Uterine smooth muscle cell (primary cell): ENCODE measurements at places on chromosomes 7 and 10. TPM values are rescaled to one million over a fixed set of nuclear protein-coding genes. Genes with fewer than 3 reads are reported as not detected.

PKD1L1 gene
- total RNA-seq, result under 0.01 TPM in 2 replicates

ZNF735 gene
- not detected in 2 replicates for total RNA-seq

MGMT gene
- 10.0 and 22.6 TPM in 2 replicates for total RNA-seq

TLX1 gene
- not detected in 2 replicates for total RNA-seq

IRF5 gene
- total RNA-seq, result 0.11 and 0.37 TPM in 2 replicates

AOAH gene
- total RNA-seq, result not detected in 2 replicates

LRRC4 gene
- total RNA-seq, result under 0.01 and 0.22 TPM in 2 replicates

SLC26A5 gene
- not detected in 2 replicates for total RNA-seq

FAM25A gene
- total RNA-seq, result not detected in 2 replicates

C7orf33 gene
- not detected in 2 replicates for total RNA-seq

GOLGA7B gene
- under 0.01 TPM in 1 of 2 replicates, not detected in the other for total RNA-seq

SUN3 gene
- not detected in 2 replicates for total RNA-seq

ACTR3C gene
- 1.00 and 1.5 TPM in 2 replicates for total RNA-seq

PDZD7 gene
- 1.4 and 2.1 TPM in 2 replicates for total RNA-seq

GIMAP6 gene
- 0.11 and 0.25 TPM in 2 replicates for total RNA-seq

IGFBP1 gene
- 0.11 TPM in 1 of 2 replicates, not detected in the other for total RNA-seq

CCDC172 gene
- not detected in 2 replicates for total RNA-seq

DGKB gene
- total RNA-seq, result 8.1 and 10.8 TPM in 2 replicates

MLXIPL gene
- not detected in 2 replicates for total RNA-seq

COL13A1 gene
- 31.8 and 35.9 TPM in 2 replicates for total RNA-seq

C10orf143 gene
- 0.44 and 0.75 TPM in 2 replicates for total RNA-seq

MEST gene
- total RNA-seq, result 5.5 and 14.2 TPM in 2 replicates

PAPSS2 gene
- 77.7 and 112 TPM in 2 replicates for total RNA-seq

ATP6V0A4 gene
- total RNA-seq, result under 0.01 TPM in 2 replicates

AEBP1 gene
- total RNA-seq, result 62.5 and 165 TPM in 2 replicates

ANKRD1 gene
- 0.75 and 1.00 TPM in 2 replicates for total RNA-seq

IKZF1 gene
- not detected in 2 replicates for total RNA-seq

RTKN2 gene
- 4.6 and 6.3 TPM in 2 replicates for total RNA-seq

NFE2L3 gene
- 2.9 and 5.2 TPM in 2 replicates for total RNA-seq

TAS2R16 gene
- total RNA-seq, result not detected in 2 replicates

CALD1 gene
- 290 and 609 TPM in 2 replicates for total RNA-seq

HOXA9 gene
- 8.6 and 13.6 TPM in 2 replicates for total RNA-seq

INHBA gene
- total RNA-seq, result 18.2 and 20.0 TPM in 2 replicates

TAS2R3 gene
- total RNA-seq, result 0.44 and 1.2 TPM in 2 replicates

PNLIPRP1 gene
- not detected in 2 replicates for total RNA-seq

C10orf67 gene
- total RNA-seq, result 0.11 and 0.12 TPM in 2 replicates

PSTK gene
- 3.2 and 4.0 TPM in 2 replicates for total RNA-seq

SPDYE11 gene
- total RNA-seq, result not detected in 2 replicates

MOGAT3 gene
- not detected in 2 replicates for total RNA-seq

CCDC146 gene
- 0.87 and 1.1 TPM in 2 replicates for total RNA-seq

ECHDC3 gene
- total RNA-seq, result 7.2 and 12.0 TPM in 2 replicates

LAMB4 gene
- total RNA-seq, result under 0.01 and 0.12 TPM in 2 replicates

POM121C gene
- 11.6 and 13.1 TPM in 2 replicates for total RNA-seq

DKK1 gene
- 292 and 421 TPM in 2 replicates for total RNA-seq

CRYGN gene
- total RNA-seq, result 0.25 TPM in 1 of 2 replicates, not detected in the other

SUGCT gene
- 3.9 and 7.2 TPM in 2 replicates for total RNA-seq

CDHR1 gene
- 0.12 TPM in 1 of 2 replicates, not detected in the other for total RNA-seq

NRF1 gene
- total RNA-seq, result 12.0 and 17.6 TPM in 2 replicates

DNAJC30 gene
- total RNA-seq, result 1.8 and 2.2 TPM in 2 replicates

NOBOX gene
- not detected in 2 replicates for total RNA-seq

CPA2 gene
- total RNA-seq, result not detected in 2 replicates

NRP1 gene
- total RNA-seq, result 429 and 516 TPM in 2 replicates

TBX20 gene
- under 0.01 TPM in 1 of 2 replicates, not detected in the other for total RNA-seq

ARHGEF35 gene
- total RNA-seq, result 1.5 and 2.1 TPM in 2 replicates

TUBGCP2 gene
- 71.4 and 103 TPM in 2 replicates for total RNA-seq

TMEM273 gene
- not detected in 2 replicates for total RNA-seq

ADCY1 gene
- 0.33 and 0.37 TPM in 2 replicates for total RNA-seq

SYT15B gene
- under 0.01 TPM in 1 of 2 replicates, not detected in the other for total RNA-seq

PTPRN2 gene
- 0.11 and 0.50 TPM in 2 replicates for total RNA-seq
